ENCODE measurements at places on chromosomes 11 and 22. TPM values are rescaled to one million over a fixed set of nuclear protein-coding genes. Genes with fewer than 3 reads are reported as not detected.
A peak's percentile ranks its signal among the peaks of the same experiment; 100 is the strongest.

DNA sequence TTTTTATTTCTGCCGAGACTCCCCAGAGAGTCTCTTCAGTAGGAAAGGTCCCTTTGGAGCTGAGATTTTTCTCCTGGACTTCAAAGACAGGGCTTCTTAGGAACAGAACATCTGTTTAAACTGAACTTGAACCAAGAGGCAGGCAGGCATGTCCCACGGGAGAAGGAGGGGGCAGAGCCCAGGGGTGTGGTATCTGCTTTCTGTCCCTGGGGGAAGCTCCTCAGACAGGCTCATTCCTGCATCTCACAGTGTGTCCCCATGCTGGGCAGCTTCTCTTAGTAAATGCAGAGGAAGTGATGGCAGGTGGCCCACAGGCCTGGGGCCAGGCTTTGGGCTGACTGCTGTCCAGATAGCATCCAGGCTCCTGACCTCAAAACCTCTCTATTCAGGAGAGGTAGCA lies 47.3 kb downstream of the TSPAN18 start:
- no peaks in the 10 kb centered on the region for H3K36me3 ChIP-seq
- H3K27ac ChIP-seq: peak overlapping the region; percentile 58
- no peaks in the 10 kb centered on the region for H3K27me3 ChIP-seq
- no peak overlapping the region for H3K4me3 ChIP-seq
- H3K4me1 ChIP-seq: peaks cover 21% of the 10 kb centered on the region

DNA sequence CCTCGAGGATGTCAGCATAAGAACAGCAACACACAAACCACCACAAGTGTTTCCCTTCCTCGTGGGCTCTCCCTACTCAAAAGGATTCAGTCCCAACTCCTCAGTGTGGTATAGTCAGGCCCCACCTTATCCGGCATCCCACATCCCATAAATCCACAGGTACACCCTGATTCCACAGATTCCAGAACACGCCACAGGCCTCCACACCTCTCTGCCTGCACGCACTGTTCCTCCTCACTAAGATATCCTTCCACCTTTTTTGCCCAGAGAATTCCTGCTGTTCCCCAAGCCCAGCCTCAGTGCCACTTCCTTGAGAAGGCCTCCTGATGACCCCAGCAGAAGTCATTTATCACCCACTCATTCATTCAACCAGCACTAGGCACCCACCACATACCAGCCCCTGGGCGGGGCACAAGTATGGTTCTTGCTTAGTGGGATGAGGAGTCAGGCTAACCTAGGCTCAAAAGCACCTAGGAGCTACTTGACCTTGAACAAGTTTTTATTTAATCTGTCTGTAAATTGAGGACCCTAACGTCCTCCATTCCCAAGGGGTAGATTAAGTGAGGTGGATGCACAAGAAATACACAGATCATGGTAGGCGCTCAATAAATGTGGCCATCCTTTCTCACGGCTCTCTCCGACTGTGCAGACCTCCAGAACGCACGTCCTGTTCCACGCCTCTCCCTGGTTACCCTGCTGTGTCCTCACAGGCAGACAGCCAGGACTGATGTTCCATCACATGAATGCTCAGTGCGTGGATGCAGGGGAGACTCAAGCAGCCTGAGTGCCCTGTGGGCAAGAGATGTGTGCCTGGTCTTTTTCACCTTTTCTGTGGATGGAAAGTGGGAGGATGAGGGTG lies 2.1 kb upstream of the KCNJ4 start:
- H3K4me3 ChIP-seq: no peak overlapping the region
- no peaks in the 10 kb centered on the region for H3K4me1 ChIP-seq
- no peaks in the 10 kb centered on the region for H3K36me3 ChIP-seq
- DNase-seq: no peak

GRCh38 chr22:49724030-49724892 lies 103.4 kb downstream of the BRD1 start:
- H3K27ac ChIP-seq: no peak overlapping the region
- no peak for DNase-seq
- H3K27me3 ChIP-seq: peaks cover 6% of the 10 kb centered on the region
- H3K4me3 ChIP-seq: no peak overlapping the region
- no peaks in the 10 kb centered on the region for H3K36me3 ChIP-seq

DNA sequence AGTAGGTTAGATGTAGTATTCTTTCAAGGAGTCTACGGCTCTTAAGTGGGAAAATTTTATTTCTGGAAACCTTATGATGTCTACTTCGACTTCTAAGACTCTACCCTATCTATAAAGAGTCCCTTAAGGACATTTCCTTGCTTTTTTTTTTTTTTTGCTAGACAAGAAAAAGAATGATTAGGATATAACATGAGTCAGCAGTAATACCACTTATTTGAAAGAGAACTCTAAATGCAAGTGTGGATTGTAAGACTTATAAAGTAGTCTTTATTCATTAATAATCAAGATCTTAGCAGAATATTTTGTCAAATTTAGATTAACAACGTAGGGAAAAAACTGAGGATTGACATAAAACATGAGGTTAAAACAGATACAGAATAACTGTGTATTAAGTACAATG lies 71.0 kb downstream of the DKK3 start:
- no peak for DNase-seq
- H3K27ac ChIP-seq: no peak overlapping the region
- H3K36me3 ChIP-seq: peaks cover 4% of the 10 kb centered on the region
- H3K4me3 ChIP-seq: no peak overlapping the region
- H3K4me1 ChIP-seq: no peaks in the 10 kb centered on the region

DNA sequence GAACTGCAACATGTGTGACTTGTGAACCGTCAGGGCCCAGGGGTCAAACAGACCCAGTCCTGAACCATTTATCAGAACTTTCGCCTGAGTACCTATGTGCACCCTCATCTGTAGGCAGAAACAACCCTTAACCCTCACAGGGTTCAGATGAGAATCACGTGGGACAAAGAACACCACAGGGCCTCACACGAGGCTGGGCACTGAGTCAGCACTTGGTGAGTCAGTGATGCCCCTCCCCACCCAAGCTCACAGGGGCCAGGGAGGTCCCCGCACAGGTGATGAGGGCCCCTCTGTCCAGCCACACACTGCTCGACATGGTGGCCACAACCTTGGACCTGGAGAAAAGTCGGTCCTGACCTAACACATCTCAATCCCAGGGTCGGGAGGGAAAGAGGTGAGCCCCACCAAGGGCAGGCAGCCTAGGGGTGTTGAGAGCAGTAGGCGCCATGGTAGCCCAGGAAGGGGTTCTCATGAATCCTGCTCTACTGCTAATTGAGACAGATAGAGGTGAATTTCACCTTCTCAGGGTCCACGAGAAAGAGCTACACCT lies 176.4 kb downstream of the SHANK2 start:
- H3K27ac ChIP-seq: no peak overlapping the region
- no peaks in the 10 kb centered on the region for H3K27me3 ChIP-seq
- no peak overlapping the region for H3K4me3 ChIP-seq
- DNase-seq: no peak

- no peak overlapping the region for H3K4me3 ChIP-seq
- H3K4me1 ChIP-seq: peaks cover 4% of the 10 kb centered on the region
- H3K36me3 ChIP-seq: no peaks in the 10 kb centered on the region
Measured at GRCh38 chr11:65104628-65105027, 7.0 kb upstream of the TM7SF2 start.

- H3K36me3 ChIP-seq: peaks cover 17% of the 10 kb centered on the region
- H3K27me3 ChIP-seq: peaks cover 3% of the 10 kb centered on the region
- no peak for DNase-seq
- H3K4me3 ChIP-seq: no peak overlapping the region
- H3K27ac ChIP-seq: no peak overlapping the region
Measured at GRCh38 chr11:72682858-72683243, 8.6 kb upstream of the PDE2A start.

GRCh38 chr22:23829845-23830372 lies 8.9 kb downstream of the DERL3 start:
- no peak overlapping the region for H3K27ac ChIP-seq
- no peaks in the 10 kb centered on the region for H3K4me1 ChIP-seq
- peaks cover 19% of the 10 kb centered on the region for H3K36me3 ChIP-seq
- H3K27me3 ChIP-seq: no peaks in the 10 kb centered on the region
- no peak for DNase-seq

DNA sequence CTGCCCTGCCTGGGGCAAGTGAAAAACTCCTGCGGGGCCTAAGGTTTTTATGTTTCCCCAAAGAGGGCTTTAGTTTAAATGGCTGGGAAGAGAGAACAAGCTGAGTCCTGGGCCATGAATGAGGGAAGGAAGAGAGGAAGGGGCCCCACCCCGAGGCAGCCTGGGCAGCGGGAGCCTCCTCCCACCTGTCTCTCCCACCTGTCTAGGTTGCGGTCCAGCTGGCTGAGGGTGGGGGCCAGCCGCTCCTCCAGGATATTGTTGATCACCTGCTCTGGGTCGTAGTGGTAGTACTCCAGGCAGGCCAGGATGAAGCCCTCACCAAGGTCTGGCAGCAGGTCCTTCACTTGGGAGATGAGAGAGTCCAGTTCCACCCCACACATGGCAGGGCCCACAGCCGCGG lies 34.6 kb downstream of the UQCR10 start:
- no peak overlapping the region for H3K27ac ChIP-seq
- peaks cover 14% of the 10 kb centered on the region for H3K4me1 ChIP-seq
- H3K27me3 ChIP-seq: no peaks in the 10 kb centered on the region
- no peak overlapping the region for H3K4me3 ChIP-seq
- no peak for DNase-seq

DNA sequence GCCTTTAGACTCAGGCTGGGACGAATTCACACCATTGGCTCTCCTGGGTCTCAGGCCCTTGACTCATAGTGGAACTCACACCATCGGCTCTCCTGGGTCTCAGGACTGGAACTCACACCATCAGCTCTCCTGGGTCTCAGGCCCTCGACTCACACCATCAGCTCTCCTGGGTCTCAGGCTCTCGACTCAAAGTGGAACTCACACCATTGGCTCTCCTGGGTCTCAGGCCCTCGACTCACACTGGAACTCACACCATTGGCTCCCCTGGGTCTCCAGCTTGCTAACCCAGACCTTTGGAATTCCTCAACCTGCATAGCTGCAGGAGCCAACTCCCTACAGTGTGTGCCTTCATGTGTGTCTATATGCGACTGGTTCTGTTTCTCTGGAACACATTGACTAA lies 56.7 kb downstream of the SHISAL1 start:
- H3K27ac ChIP-seq: no peak overlapping the region
- no peaks in the 10 kb centered on the region for H3K36me3 ChIP-seq
- no peaks in the 10 kb centered on the region for H3K27me3 ChIP-seq

GRCh38 chr11:11430431-11430830 lies 77.4 kb upstream of the CSNK2A3 start:
- H3K4me3 ChIP-seq: no peak overlapping the region
- H3K27ac ChIP-seq: no peak overlapping the region
- no peaks in the 10 kb centered on the region for H3K36me3 ChIP-seq
- no peak for DNase-seq

DNA sequence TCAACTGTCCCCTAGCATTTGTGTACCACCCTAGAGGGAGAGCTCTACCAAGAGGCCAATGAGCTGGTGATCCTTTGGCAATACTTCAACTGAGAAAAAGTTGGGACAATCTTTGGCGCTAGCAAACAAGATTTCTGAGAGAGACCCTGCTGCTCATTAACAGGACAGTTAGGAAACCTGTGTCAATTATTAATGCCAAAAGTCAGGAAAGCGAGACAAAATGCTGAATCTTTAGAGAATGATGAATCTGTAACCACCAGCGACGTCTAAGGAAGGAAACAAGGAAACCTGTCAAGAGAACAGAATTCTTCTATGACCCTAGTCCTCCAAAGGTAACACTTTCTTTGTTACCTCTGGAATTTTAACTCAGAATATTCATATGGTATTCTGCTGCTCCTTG lies 19.9 kb downstream of the LARGE2 start:
- H3K4me3 ChIP-seq: no peak overlapping the region
- H3K27me3 ChIP-seq: no peaks in the 10 kb centered on the region
- no peak overlapping the region for H3K27ac ChIP-seq
- no peaks in the 10 kb centered on the region for H3K4me1 ChIP-seq
- DNase-seq: no peak
- no peaks in the 10 kb centered on the region for H3K36me3 ChIP-seq

- no peaks in the 10 kb centered on the region for H3K36me3 ChIP-seq
- H3K4me1 ChIP-seq: peaks cover 15% of the 10 kb centered on the region
- no peaks in the 10 kb centered on the region for H3K27me3 ChIP-seq
- H3K27ac ChIP-seq: no peak overlapping the region
Measured at GRCh38 chr11:14331476-14332136, 27.4 kb downstream of the RRAS2 start.

GRCh38 chr11:74770456-74770855 lies 21.8 kb downstream of the RNF169 start:
- peak; percentile 90 for DNase-seq
- H3K27me3 ChIP-seq: no peaks in the 10 kb centered on the region
- no peaks in the 10 kb centered on the region for H3K36me3 ChIP-seq
- no peak overlapping the region for H3K4me3 ChIP-seq

Gene FIBP
- total RNA-seq: 105 TPM

Gene APOBEC3G
- 5.1 TPM for total RNA-seq

Gene PLEKHB1
- total RNA-seq: not detected

Gene WNT7B
- not detected for total RNA-seq

Gene RASL10A
- 1.9 TPM for total RNA-seq

Gene BCO2
- 1.9 TPM for total RNA-seq

Gene OR51A7
- total RNA-seq: not detected
